ENCODE measurements at places on chromosomes 4 and X.
A peak's percentile ranks its signal among the peaks of the same experiment; 100 is the strongest.

GRCh38 chrX:70527610-70528345, 83.1 kb downstream of the DLG3 start:
- DNase-seq = no peak

GRCh38 chr4:131426023-131426758, 1722.9 kb upstream of the PCDH10 start:
- no peak for DNase-seq

GRCh38 chr4:155403886-155404285, 27.1 kb upstream of the MAP9 start:
- no peak for DNase-seq

DNA sequence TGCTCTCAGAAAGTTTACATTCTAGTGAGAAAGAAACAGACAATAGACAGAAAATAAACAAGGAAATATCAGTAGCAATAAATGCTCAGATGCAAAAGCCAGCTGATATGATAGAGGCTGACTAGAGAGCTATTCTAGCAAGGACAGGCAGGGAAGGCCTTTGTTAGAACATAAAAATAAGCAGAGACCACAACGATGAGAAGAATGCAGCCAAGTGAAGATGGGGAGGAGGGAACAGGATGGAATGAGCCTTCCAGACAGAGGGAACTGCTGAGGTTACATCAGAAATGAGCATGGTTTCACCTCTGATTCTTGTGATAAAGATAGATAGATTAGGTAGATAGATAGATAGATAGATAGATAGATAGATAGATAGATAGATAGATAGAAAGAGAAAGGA, 7.6 kb upstream of the SOWAHB start:
- no peak for DNase-seq

GRCh38 chr4:25779021-25779420, 83.8 kb downstream of the SEL1L3 start:
- peak; percentile 55 for DNase-seq

GRCh38 chr4:58166490-58166889, 1056.3 kb upstream of the IGFBP7 start:
- no peak for DNase-seq

DNA sequence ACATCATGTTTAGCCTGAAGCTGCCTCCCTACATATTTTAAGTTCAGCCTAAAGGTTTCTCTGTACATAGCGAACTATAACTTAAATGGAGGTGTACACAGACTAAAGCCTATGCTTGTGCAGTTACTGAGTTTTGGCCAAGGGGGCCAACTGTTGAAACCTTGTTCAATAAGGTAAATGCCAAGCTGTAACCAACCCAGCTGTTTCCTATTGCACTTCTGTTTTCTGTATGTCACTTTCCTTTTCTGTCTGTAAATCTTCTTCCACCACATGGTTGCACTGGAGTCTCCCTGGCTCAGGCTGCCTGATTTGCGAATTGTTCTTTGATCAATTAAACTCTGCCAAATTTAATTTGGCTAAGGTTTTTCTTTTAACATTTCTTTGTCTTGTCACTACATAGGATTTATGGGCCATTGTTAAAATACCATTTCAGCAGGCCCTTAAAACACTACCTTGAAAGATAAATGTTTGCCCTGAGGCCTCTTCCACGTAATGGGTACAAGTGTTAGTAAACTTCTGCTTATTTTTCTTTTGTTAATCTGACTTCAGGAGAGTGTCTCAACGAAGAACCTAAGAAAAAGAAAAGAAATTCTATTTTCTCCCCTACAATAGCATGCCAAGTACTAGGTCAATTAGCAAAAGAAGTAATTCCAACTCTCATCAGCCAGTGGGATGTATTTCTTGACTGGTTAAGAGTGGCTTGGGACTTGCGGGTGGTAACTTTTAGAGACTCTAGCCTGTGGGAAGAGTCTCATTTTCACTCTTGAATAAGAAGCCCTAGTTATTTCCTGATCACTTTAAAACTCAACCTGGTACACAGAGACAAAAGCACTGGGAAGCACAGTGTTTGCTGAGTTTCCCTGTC, 45.7 kb upstream of the PRSS12 start:
- DNase-seq = no peak

DNA sequence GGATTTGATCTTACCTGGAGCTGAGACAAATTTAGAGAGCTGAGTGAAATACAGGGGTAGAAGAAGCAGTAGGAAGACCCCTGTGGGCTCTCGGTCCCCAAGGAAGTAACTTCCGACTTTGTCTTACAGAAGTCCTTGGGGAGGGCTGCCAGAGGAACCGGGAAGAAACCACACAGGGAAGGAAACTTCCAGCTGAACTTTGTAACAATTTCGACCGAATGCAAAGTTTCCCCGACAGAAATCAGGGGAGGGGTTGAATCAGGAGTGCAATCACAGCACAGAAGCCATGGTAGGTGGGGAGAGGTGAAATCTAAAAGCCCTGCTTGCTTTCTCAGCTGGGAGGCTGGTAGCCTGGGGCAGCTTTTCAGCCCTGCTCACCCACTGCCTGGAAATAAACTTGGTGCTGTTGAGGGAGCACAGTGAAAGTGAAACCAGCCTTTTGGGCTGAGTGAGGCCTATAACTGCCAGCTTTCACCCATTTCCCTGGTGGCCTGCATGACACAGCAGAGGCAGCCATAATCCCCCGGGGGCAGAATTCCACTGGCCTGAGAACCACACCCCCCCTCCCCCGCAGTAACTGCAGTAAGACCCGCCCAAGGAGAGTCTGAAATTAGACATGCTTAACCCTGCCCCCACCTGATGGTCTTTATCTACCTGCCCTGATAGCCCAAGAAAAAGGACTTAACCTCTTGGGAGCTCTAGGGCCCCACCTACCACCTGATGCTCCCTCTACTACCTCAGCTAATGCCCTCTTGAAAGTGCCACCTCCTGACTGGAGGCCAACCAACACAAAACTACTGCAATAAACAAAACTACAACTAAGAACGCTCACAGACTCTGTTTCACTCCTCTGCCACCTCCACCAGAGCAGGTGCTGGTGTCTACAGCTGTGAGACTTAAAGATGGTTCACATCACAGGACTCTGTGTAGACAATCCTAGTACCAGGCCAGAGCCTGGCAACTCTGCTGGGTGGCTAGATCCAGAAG, 248.2 kb downstream of the PARM1 start:
- no peak for DNase-seq

- no peak for DNase-seq
Measured at GRCh38 chr4:156705311-156705710, 266.3 kb downstream of the PDGFC start.

GRCh38 chr4:155445306-155445705, 68.5 kb upstream of the MAP9 start:
- no peak for DNase-seq

DNA sequence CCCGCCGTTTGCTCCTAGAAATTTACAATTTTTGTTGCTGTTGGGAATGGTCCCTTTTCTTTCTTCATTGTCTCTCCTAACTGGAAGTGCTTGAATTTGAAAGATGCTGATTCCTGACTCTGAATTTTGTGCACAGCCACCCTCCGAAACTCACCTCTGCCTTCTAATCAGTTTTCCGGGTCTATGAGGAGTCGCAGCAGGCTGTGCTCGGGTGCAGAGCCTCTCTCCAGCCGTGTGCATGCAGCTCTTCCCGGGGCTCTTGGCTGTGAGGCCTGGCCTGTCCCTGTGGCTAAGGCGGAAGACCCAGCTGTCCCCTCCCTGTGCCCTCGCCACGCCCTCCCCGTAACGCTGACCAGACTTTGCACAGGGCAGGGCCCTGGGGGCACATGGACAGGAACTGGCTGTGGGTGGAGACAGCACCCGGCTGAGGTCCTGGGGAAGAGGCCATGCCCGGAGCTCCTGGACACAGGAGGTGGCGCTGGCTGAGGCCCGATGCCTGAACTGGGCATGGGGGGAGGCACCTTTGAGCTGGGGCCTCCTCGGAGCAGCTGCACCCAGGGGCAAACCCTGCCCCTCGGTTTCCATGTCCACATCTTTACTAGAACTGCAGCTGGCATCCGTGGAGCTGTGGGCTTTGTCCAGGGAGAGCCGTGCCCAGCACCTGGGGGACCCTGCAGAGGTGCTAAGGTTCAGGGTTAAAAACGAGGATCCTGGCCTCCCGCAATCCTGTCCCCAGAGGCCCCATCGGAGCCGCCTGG, 32.6 kb upstream of the SPON2 start:
- DNase-seq = no peak

GRCh38 chrX:96861218-96861617, 22.5 kb upstream of the RPA4 start:
- DNase-seq = no peak

- DNase-seq = no peak
Measured at GRCh38 chr4:60817609-60818008, 382.5 kb upstream of the ADGRL3 start.

DNA sequence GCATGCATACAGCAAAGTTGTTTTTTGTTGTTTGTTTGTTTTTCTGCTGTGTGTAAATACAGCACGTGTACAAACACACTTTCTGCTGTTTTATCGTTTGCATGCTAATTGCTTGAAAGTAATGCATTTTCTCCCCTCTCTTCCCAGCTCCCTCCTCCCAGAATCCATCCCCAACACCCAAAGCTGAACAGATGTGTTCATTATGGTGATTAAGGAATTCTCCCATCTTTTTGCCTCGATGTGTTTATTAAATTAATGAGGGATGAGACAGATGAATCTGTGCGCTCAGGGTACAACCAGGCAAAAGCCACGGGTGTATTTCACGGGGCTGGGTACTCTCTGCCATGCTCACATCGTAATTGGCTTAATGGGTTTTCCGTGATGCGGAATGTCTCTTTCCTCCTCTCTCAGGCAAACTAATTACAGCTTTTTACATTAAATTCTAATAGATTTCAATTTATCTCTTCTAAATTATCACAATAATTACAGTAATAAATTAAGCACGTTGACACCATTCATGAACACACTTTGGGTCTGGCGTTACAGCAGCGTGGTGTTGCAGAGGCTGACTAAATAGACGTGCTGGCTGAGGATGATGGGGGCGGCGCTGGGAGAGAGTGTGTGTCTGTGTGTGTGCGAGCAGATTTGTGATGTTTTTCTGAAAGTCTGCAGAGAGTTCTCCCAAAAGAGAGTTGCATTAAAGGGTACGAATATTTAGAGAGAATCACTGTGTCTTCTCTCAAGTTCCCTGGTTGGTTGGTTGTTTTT, 117.7 kb downstream of the CRLF2 start:
- no peak for DNase-seq

DNA sequence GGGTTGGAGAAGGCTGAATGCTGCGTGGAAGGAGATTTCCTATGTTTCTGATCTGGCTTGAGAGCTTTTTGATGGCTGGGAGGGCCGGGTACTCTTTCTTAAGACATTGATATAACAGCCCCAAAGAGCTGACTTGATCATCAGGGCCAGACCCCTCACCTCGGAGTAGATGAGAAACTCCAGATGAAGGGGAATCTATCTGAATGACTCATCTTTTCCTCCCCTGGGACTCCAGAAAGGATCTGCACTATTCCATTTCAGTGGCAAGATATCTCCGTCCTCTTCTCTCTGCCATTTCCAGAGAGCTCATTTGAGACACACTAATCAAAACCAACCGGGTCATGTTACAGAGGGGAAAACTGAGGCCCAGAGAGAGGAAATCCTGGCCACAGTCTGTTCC, 92.9 kb upstream of the MSX1 start:
- no peak for DNase-seq

- no peak for DNase-seq
Measured at GRCh38 chrX:105823092-105823455, 735 bp downstream of the NRK start.

DNA sequence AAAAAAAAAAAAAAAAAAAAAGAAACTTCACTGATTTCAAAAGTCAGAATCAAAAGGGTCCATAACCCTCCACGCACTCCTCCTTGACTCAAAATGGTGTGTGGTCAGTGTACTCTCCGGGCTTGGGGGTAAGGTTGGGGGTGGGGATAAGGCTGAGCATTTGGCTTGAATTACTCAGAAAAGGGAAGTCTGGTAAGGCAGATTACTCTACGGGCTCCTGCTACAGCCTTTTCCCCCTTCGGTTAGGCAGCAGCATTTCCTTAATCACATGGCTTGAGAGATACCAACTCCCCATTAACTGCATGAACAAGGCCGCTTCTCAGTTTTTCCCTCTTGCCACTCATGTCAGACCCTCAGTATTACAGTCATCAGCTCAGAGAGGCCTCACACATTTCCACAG, 135.4 kb upstream of the DUSP21 start:
- DNase-seq = no peak

- no peak for DNase-seq
Measured at GRCh38 chr4:185192059-185192458, 11.7 kb downstream of the CFAP97 start.

DNA sequence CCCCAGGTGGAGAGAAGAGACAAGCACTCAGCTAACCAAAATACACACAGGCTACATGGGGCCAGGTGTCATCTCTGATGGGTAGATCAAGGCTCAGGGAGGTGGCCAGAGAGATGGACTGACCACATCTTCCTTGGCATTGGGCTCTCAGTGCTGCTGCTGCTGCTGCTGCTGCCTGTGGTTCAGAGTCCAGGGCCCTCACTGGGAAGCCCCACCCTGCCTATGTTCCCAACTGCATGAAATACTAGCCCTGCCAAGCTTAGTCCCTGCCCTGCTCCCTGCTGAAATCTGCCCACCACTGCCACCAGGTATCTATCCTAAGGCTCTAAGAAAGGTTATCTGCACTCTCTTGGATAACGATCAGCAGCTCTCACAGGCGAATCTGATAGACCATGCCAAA, 118.7 kb downstream of the EFHC2 start:
- no peak for DNase-seq

- no peak for DNase-seq
Measured at GRCh38 chr4:85861064-85861765, 386.3 kb downstream of the ARHGAP24 start.

DNA sequence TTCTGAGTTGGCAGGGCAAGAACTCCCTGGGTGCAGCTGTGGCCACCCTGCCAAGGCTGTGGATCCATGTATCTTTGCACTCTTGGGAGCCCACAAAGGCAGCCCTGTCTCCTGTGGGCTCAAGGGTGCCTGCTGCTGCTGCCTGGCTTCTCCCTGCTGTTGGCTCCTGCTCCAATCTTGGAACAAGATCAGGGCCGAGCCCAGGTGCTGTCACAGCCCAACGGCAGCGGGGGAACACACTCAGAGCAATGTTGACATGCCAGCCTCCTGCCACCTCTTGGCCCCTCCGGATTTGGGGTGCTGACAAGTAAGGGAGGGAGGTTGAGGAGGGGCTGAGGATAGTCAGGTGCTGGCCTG, 57.9 kb downstream of the COX18 start:
- no peak for DNase-seq

GRCh38 chrX:130944230-130944629, 41.2 kb upstream of the ENOX2 start:
- DNase-seq = no peak

- peak; percentile 14 for DNase-seq
Measured at GRCh38 chr4:72084587-72085011, 52.8 kb downstream of the NPFFR2 start.

GRCh38 chr4:142883040-142883832, 37.1 kb upstream of the INPP4B start:
- no peak for DNase-seq
